ENCODE measurements at places on chromosomes 5 and 9.

DNA sequence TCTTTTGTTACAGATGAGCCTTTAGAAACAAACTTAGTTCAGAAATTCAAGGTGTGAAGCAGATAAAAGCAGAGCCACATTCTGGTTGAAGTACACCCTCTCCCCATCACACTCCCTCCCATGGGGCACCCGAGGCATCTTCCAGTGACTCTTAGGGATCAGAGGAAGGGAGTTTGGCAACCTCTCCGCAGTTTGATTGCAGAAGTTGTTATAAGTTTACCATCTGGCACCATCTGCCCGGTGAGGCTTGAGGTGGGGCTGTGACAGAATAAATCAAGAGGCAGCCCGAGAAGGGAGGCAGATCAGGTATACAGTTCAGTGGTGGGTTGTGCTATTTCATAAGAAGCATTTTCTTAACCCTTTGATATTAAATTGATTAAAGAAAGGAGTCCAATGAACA lies 458.6 kb upstream of the CLINT1 start:
- no peak for DNase-seq

- no peak for DNase-seq
Observed at GRCh38 chr5:59360130-59360555, 533.4 kb downstream of the PDE4D start.

DNA sequence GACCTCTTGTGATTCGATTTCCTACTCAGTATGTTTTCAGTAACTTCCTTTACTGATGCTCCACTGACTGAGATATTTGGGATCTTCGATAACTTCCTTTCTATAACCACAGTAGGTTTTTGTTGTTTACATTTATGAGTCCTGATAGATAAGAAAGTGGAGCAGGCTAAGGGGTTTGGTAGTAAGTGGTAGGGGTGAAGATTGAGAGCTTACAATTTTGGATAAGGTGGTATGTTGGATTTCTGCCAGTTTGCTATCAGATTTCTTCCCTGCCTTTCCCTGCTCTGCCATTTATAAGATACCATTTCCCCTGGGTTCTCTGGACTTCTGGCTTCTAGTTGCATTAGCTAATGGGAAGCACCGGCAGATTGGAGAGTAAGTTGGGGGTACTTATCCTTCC lies 7.9 kb upstream of the NDUFS4 start:
- DNase-seq: no peak

GRCh38 chr9:137879052-137879451 lies 1.5 kb downstream of the CACNA1B start:
- no peak for DNase-seq

GRCh38 chr5:27769748-27770402 lies 731.5 kb upstream of the CDH9 start:
- no peak for DNase-seq

GRCh38 chr9:1879501-1879900 lies 135.6 kb upstream of the SMARCA2 start:
- DNase-seq: no peak

- DNase-seq: no peak
Observed at GRCh38 chr5:113017881-113018635, 41.5 kb downstream of the DCP2 start.

- no peak for DNase-seq
Observed at GRCh38 chr5:103207011-103207410, 51.6 kb upstream of the MACIR start.

DNA sequence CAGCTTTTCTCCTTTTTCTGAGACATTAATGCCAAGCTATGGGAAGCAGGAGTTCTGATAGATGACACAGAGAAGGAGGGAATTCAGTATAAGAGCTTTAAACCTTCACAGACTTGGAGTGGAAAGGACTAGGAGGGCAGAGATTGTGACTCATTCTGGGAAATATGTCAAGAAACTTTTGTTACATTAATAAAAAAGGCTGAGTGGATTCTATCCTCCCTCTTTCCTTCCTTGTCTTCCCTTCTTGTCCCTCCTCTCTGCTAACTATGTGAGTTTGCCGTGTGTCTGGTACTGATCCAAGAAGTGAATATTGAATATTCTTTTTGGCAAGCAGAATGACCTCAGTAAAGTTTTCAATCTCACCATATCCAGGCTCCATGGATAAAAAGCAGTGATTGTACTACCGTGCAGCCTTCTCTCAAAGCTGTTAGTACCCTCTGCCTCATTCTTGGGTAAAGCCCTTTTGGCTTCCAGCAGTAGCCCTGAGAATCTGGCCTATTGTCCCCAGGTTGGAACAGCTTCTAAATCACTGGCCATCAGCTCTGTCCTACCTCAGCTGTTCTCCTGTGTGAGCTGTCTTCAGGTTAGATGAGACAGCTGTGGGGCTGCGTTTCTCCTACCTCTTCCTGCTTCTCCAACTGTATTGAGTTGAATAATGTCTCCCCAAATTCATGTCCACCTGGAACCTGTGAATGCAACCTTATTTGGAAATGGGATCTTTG lies 73.9 kb downstream of the ATG10 start:
- no peak for DNase-seq

GRCh38 chr9:90880066-90880465 lies 78.4 kb downstream of the SYK start:
- no peak for DNase-seq

GRCh38 chr9:110782701-110783100 lies 114.1 kb downstream of the MUSK start:
- no peak for DNase-seq

DNA sequence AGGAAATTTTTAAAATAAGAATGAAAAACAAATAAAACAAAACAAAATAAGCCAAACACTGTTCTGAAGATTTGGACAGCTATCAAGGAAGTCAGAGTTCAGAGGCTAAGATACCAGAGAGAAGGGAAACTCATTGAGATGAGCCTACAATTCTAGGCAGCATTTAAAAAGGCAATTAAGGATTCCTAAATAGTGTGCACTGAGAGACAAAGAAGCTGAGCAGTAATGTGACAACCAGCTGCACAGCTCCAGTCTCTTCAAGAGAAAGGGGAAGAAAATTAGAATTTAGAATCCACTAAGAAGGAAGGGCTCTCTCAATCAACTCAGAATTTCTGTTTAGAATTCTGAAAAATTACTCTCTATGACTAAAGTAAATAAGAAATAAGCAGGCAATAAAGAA lies 246.7 kb upstream of the COX7C start:
- no peak for DNase-seq

GRCh38 chr5:37685816-37686215 lies 154.0 kb downstream of the GDNF start:
- no peak for DNase-seq

DNA sequence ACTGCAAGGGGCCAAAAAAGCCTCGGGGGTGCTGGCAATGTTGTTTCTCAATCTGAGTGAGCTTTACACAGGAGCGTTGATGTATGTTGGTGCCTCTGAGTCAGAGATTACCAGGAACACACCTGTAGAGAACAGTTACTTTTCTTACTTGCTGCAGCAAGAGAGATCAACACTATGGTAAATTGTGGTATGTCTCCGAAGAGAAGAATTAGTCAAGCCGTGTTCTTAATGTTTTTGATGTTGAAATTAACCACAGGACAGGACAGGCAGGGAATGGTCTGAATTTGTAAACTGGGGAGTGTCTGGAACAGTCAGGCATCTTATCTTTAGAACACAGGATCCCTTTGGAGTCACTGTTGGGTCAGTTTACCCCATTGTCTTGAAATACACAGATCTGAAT lies 285.7 kb downstream of the DNAH5 start:
- no peak for DNase-seq

GRCh38 chr5:139955053-139955605 lies 88.0 kb downstream of the NRG2 start:
- DNase-seq: no peak

DNA sequence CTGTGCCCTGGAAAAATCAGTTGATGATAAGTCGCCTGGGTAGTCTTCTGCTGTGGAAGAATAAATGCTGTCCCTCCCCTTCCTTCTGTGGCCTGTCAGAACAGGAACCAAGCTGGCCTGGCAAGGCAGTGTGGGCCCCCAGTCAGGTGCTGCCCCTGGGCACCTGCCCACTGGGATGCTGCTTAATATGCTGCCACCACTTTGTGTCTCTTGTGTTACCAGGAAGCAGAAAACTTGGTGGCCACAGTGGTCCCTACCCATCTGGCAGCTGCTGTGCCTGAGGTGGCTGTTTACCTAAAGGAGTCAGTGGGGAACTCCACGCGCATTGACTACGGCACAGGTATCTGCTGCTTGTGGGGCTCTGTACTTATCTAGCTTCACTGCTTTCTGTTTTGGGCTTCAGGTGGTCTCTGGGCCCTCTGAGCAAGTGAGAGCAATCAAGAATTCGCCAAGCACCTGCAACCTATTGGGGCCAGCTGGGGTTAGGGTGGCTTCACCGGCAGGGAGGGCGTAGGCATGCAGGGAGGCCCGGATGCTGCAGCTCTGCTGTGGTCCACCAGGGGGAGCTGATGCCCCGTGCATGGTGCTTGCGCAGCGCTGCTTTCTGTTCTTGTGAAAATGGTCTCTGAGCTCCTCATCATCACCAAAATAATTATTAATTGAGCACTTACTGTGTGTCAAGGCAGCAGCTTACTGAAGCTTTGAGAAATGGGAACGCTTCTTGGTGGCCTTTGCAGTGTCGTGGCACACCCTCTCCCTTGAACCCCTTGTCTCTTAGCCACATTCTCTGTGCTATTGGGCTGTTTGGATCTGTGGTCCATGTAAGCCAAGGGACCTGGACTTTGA lies 20.3 kb downstream of the PTPA start:
- peak; percentile 13 for DNase-seq

GRCh38 chr5:109852371-109853155 lies 162.8 kb downstream of the MAN2A1 start:
- DNase-seq: no peak

- no peak for DNase-seq
Observed at GRCh38 chr9:38017149-38017884, 51.7 kb downstream of the SHB start.

- DNase-seq: no peak
Observed at GRCh38 chr5:147925020-147925419, 18.7 kb upstream of the C5orf46 start.

GRCh38 chr5:103166706-103167105 lies 46.6 kb downstream of the PPIP5K2 start:
- DNase-seq: no peak

GRCh38 chr5:56251918-56252553 lies 18.9 kb upstream of the ANKRD55 start:
- no peak for DNase-seq

DNA sequence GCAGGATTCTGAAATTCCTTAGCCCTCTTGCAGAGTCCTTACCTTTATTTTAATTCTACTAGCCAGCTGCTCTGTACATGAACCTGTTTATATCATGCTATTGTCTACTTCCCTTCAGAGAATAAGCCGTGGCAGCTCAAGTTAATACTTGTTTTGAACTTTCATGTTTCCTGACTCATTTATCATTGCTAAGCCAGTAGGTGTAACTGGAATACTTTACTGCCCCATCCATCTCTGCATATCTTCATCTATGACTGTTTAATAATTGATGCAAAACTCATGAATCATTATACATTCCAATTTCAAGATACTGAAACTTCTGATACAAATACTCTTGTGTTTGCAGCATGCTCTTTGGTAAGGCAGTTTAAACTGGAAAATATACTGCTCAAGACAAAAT lies 174.7 kb downstream of the PPP2R2B start:
- DNase-seq: no peak

- no peak for DNase-seq
Observed at GRCh38 chr5:154367101-154367500, 78.7 kb upstream of the SAP30L start.

DNA sequence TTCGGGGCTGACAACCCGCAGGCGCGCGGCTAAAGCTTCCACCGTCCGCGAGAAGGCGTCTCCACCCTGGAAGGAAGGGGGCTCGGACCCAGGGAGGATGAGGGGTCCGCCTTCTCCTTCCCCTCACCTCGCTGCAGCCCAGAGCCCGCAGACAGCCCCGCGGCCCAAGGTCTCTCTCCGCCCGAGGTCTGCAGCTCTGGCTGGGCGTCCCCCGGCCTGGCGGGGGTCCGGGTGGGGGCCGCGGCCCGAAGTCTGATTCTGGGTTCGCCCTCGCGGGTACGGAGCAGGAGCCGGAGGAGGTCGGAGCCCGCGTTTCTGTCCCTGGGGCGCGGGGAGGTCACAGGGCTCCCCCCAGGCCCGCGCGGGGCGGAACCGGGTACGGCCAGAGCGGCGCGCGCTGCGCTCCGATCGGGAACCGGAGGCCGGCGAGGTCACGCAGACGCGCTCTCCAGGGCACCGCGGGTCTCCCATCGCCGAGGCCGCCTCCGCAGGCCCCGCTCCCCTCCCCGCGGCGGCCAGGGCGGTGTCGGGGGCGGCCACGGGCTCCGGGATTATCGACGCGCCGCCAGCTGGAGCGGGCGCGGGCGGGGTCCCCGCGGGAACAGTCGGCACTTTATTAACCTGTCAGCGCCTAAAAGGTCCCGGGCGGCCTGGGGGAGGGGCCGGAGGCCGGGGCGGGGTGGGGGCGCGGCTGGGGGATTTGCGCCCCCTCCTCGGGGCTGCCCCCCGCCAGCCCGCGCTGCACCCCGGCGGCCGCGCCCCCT lies 11.6 kb downstream of the LHX3 start:
- DNase-seq: no peak

DNA sequence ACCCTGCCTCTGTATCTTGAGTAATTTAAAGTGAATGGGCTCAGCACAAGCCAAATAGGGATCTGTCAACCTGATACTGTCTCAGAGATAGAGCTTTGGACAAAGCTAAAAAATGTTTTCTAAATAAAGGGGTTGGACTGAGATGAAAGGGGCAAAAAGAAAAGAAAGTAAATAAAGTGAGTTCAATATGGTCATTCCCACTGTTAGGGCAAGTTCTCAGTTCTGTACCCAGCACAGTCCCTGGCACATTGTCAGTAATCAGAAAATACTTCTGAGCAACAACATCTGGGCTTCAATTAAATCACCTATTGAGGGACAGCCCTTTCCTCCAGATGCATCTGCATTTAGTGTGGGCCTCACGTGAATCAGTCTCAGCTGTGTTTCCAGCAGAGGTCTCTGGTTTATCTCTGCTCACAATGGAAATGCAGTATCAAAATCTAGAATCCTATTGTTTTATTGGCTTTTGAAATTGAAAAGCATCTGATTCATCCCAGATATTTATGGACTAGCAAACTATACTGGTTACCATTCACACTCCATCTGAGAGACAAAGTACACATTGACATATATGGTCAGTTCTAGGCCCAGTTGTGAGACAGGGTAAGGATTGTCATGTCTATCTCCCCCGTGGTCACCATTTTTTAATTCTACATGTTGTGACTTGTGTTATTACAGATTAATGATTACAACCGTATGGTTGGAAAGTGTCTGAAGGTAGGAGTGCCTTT lies 35.6 kb downstream of the ZNF474 start:
- no peak for DNase-seq

DNA sequence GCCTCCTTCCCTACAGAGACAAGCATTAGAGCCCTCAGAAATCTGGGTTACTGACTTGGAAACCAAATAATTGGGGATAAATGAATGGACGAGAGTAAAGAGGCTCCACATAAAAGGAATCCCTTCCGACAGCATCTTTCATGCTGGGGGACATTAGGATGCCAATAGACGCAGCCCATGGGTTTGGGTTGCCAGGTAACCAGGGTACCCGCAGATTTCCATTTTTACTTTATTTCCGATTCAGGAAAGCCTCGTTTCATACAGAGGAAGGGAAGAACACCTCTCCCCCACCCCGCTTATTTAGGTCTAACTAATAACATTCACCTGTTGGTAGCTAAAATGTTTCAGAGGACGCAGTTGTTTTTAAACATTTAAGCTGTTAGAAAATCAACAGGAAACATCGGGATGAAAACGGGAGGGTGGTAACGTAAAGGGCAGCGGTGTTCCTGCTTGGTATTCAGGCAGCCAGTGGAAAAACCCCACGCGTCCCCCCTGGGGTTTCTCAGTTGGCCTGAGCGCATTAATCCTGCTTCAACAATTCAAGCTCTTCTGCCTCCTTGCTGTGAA lies 179.5 kb downstream of the YTHDC2 start:
- DNase-seq: no peak

All from NCI-H1436 treated with DMSO at 0.1 percent for 48 hours (cell line).